ENCODE measurements at places on chromosomes 1 and 21.

- DNase-seq: no peak
These were observed 76.7 kb upstream of the TARDBP start for GRCh38 chr1:10935724-10936123.

DNA sequence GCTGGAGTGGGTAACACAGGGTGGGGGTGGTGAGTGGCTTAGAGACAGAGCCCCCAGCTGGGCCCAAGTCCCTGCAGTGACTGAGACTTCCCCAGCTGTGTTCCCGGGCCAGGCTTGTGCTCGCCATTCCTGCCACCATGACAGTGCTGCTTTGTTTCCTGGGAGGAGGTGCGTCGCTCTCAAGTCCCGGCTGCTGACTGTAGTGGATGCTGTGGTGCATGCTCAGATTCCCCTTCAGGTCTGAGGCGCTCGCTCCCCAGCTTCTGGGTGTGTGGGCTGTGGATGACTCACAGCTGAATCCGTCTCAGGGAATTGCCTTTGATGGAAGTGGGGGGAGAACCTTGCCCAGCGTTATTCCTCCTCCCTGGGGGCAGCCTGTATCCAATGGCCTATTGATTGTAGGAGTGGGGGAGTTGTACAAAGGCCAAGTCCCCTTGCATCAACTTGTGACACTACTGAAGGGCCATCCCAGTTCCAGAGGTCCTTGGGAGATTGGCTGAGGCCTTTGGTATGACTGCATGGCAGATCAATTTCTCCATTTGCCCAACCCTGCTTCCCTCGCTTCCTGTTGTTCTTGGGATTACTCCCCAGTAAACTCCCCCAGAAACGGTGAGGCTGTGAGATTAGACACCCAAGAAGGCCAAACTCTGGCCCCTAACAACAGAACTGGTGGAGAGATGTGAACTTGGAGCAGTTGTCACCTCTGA is 17.8 kb upstream of the POU3F1 start:
- DNase-seq: no peak

DNA sequence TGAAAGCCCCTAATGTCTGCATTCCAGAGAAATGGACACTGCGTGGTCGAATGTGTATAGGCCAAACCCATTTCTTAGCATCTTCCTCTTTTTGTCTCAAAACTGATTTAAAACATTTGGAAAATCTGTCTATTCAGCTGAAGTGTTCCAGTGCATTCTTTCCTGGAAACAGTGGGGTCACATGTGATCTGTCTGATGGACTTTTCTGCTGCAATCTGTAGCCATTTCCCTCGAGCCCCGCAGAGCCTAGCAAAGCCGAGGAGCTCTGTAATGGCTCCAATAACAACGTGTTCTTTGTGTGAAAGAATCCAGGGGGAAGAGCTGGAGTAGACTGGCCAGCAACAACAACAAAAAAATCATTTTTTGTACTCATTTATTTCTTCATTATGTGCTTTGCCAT is 329.3 kb downstream of the BARHL2 start:
- no peak for DNase-seq

GRCh38 chr1:206534552-206534951 is 27.2 kb downstream of the RASSF5 start:
- DNase-seq: no peak

GRCh38 chr1:21052034-21052433 is 124.7 kb downstream of the EIF4G3 start:
- no peak for DNase-seq

DNA sequence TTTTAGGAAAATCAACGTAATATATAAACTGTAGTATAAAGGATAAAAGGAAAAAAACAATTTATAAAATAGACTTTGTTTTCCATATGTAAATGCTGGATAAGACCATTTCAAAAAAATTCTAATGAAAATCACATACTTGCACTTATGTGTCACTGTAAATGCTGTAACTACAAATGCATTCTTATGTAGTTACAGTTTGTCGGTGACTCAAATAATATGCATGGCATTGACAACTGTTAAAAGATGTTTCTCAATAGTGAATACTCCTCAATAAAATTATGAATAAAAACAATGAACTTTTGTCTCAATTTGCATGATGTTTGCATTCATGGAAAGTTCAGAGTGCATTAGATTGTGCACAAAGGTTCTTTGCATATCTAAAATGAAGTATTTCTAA is 614.0 kb upstream of the CHRM3 start:
- DNase-seq: no peak

- no peak for DNase-seq
These were observed 19.3 kb upstream of the TRABD2B start for GRCh38 chr1:48016515-48016914.

GRCh38 chr1:189775343-189775742 is 702.3 kb downstream of the BRINP3 start:
- DNase-seq: no peak

GRCh38 chr1:97938285-97938642 is 17.4 kb upstream of the DPYD start:
- no peak for DNase-seq

DNA sequence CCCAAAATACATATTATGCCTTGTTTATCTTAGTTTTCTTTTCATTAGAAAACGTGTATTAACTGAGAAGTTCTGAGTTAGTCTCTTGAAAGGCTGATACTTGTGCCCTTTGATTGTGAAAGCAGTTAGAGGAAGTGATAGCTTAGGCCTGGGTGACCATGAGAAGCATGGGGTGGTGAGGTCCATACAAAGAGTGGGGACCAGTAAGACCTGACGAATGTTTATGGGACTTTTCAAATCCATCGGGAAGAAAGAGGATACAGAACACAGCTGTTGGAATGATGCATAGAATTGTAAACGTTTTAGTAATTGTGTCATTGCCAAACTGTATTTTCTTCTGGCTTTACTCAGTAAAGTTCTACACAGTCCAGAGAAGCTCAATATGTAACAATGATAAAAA is 259.8 kb downstream of the LMO4 start:
- no peak for DNase-seq

DNA sequence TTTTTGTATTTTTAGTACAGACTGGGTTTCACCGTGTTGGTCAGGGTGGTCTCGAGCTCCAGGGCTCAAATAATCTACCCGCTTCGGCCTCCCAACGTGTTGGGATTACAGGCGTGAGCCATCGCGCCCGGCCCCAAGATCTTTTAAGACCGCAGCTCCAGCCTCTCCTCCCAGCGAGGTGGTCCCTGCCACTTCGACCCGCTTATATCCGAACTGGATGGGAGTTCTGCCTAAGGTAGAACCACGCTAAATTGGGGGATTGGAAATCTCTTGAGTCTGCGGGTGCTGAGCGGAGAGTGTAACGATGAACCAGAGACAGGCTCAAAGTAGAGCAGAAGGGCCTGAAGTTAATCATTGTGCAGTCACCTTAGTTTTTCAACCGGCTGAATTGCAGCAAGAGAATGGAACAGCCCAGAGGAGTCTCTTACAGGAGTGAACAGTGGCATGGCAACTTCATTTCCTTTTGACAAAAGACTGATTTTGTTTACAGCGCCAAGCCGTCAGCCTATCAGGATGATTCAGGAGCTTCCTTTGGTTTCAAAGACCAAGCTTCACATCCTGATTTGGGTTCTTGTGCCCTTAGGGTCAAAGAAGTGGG is 726 bp upstream of the CYB5R1 start:
- DNase-seq: no peak

DNA sequence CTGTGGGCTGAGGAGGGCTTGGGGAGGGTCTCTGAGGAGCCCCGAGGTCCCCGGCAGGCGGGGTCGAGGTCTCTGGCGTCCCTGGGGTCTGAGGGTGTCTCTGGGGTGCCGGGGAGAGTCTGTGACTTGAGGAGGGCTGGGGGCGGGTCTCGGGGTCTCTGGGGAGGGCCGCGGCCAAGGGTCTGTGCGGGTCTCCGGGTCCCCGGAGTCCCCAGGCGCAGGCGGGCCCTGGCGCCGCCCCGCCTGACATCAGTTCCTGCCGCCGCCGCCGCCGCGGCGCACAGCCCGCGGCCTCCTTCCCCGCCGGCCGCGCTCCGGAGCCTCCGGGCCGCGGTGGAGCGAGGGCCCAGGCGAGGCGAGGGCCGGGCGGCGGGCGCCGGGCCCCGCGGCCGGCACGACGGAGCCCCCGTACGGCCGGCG is at the start of gene PLEKHM2:
Gene PLEKHM2 (plus strand): TSS at position 279 of the 420 bp plus-strand sequence. CDS start 239 bp downstream, outside the sequence.
- no peak for DNase-seq

- DNase-seq: no peak
These were observed 4.0 kb downstream of the CLCA1 start for GRCh38 chr1:86472767-86473166.

DNA sequence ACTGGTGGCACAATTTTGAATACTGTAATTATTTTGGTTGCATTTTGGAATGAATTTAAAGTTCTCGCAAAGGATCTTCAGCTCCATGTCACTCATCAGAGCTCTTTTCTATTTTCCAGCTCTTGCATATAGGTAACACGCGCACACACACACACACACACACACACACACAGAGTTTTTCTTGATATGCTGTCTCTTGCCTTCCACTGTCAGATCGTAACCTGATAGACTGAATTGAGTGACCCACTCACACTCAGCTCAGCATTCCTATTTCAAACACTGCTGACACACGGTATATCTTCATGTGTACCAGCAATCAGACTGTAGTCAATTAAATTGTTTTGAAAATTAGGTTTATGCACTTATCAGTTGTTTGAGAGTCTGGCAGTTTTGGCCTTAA is 214.1 kb downstream of the PBX1 start:
- DNase-seq: no peak

DNA sequence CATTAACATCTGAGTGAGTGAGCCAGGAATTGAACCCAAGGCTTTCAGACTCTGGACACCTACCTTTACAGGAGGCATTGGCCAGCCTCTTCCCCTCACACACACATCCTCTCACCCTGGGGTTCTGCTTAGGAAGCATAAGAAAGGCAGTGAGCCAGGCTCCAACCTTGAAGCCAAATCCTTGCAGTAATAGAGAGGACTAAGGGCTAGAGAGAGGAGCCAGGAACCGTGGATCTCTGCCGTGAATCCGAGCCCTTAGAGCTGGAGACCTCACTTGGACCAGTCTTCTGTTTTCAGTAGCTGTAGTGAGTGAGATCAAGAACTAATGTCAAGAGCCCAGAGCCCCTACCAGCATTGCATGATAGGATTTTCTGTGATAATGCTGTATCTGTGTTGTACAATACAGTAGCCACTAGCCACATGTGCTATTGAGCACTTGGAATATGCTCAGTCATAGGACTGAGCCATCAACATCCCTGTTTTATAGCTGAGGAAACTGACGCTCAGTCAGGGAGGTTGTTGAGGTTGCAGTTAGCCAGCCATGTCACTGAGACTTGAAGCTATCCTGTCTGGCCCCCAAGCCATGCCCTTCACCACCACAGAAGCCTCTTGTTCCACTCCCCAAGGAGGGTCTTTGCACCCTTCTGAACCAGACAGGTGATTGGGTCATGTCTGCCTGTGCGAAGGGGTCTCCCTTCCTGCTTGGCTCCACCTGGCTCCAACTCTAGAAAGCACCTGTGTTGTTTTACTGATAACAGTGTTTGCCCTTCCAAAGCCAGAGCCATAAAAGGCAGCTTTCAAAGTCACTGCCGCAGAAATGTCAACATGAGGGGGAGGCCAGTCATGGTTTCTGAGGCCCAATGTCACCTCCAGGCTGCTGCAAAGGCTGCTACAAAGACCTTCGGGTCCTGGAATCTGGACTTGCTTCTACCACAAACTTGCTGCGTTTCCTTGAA is 101.1 kb upstream of the JUN start:
- DNase-seq: no peak

GRCh38 chr21:32947736-32948135 is 78.0 kb upstream of the OLIG2 start:
- no peak for DNase-seq

GRCh38 chr1:243977094-243977493 is 74.0 kb upstream of the ZBTB18 start:
- DNase-seq: peak; percentile 50

DNA sequence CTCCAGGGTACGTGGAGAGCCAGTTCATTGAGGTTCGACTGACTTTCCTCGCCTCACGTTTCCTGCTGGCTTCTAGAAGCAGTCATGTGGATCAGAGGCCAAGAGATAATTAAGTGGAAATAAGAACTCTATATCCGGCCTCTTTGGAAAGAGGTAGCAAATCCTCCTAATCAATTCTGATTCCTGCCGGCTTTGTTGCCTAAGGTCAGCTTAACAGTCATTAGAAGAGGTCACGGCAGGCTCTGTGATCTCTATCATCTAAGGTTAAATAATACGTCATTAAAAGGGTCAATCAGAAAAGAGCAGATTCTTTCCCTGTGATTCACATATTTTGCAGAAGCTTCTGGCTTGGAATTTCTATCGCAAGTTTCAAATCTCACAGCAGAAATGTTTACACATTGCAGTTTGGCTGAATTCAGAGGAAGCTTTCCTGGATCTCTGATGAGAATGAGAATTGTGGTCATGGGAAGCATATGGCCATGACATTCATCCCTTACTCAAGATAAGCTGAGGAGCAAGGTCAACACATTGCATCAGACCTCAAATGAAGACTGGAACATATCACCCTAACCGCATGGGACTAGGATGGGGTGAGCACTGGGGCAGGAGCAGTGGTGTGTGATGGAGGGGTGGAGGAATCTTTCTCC is 189.4 kb downstream of the PBX1 start:
- DNase-seq: peak; percentile 99

DNA sequence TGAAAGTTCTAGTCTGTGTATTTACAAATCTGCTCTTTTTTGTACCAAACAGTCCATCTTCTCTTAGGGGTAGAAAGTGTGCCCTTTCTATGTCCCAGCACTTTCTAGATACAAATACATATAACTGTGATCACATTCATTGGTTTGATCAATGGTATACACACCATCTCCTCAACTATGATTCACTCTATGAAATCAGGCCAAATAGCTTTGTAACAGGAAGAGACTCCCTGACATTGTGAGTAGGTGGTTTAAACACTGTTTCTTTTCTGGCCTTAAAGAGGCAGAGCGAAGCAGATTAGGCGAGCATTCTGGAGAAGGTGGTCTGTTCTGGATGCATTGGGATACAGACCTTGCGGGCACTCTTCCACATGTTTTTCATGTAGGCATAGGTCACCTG is 39.3 kb upstream of the EXOSC10 start:
- DNase-seq: peak; percentile 34

DNA sequence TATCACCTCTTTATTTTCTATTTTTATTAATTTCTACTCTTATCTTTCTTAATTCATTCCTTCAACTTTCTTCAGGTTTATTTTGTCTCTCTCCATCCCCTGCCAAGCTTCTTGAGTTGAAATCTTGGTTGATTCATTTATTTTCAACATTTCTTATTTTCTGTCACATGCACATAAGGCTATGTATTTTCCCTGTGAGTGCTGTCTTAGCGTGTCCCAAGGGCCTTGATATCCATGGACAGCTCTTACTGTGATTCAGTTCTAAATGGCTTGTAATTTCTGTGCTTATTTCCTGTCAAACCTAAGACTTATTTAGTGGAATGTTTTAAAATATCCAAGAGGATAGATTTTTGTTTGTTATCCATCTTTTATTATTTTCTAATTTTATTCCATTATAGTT is 36.8 kb upstream of the SCAF4 start:
- DNase-seq: no peak

GRCh38 chr1:46682064-46682463 is 10.4 kb downstream of the TEX38 start:
- DNase-seq: no peak

GRCh38 chr1:20472860-20473711 is 12.9 kb downstream of the CAMK2N1 start:
- no peak for DNase-seq

GRCh38 chr1:172653015-172653709 is 5.7 kb upstream of the FASLG start:
- DNase-seq: no peak

GRCh38 chr1:23554127-23554480 is 5.2 kb downstream of the ID3 start:
- no peak for DNase-seq

- no peak for DNase-seq
These were observed 158.5 kb upstream of the PRMT6 start for GRCh38 chr1:106897976-106898375.

- no peak for DNase-seq
These were observed 216.0 kb downstream of the S1PR1 start for GRCh38 chr1:101452825-101453224.

All from GM04503 (cell line).